GDM1 (cell line): ENCODE measurements at places on chromosomes 3 and 15.

GRCh38 chr3:100165926-100166550, 51.7 kb upstream of the FILIP1L start:
- no peak for DNase-seq

DNA sequence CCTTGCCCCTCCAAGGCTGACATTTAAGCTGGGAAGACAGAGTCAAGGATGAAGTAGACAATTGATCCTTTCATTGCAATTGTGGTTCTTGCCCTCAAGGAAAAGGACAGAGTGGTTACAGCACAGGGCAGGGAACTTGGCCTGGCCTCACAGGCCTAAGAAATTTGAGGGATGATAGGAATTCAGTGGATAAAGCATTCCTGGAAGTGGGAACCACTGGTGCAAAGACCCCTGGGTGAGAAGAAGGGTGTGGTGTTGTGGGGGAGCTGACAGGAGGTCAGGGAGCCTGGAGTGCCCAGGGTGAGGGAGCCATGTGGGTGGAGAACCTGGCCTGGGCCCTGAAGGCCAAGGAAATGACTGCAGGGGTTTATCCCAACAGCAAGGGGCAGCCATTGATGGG, 287.4 kb downstream of the UACA start:
- DNase-seq = no peak

GRCh38 chr3:33202711-33203457, 15.7 kb downstream of the SUSD5 start:
- DNase-seq = no peak

- DNase-seq = peak; percentile 75
Measured at GRCh38 chr3:179323197-179324110, 623 bp downstream of the ZNF639 start.

DNA sequence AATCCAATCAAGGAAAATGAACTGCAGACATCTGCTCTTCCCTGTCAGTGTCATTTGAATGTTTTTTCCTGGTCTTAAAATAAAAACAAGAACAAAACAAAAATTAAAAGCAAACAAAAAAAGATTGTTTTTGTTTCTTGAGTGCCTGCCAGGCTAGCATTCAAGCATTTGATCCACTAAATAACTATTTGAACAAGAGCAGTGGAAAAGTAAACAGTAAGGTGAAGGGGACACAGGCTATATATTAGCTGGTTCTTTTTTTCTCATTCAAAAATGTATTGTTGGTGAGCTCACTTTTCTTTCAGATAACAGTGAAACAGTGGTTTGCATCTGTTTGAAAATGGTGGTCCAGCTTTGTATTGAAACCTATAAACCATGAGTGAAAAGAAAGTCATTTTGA, 586.9 kb upstream of the SGO1 start:
- no peak for DNase-seq

GRCh38 chr3:107512108-107512507, 10.7 kb upstream of the BBX start:
- no peak for DNase-seq
